ENCODE measurements at places on chromosomes 16 and 17.
A peak's percentile ranks its signal among the peaks of the same experiment; 100 is the strongest.

- no peaks in the 10 kb centered on the region for H3K36me3 ChIP-seq
- no peaks in the 10 kb centered on the region for H3K27me3 ChIP-seq
- DNase-seq, result no peak
- H3K4me1 ChIP-seq, result peaks cover 2% of the 10 kb centered on the region
These were observed 144.5 kb downstream of the CLEC16A start for GRCh38 chr16:11088831-11089230.

DNA sequence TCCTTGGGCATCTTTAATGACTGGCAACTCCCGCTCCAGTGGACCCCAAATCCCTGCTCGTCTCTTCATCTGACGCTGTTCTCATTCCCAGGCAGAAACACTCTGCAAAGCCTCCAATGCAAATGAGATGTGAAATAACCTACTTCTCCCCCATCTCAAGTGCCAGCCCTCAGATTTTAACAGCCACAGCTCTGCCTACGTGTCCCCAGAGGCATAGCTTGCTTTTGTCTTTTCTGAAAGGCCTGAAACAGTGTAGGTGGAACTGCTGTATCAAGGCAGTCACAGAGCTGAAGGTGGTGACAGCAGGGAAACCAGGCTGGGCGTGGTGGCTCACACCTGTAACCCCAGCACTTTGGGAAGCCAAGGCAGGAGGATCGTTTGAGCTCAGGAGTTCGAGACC, 14.7 kb downstream of the RPH3AL start:
- no peak overlapping the region for H3K27ac ChIP-seq
- H3K27me3 ChIP-seq, result no peaks in the 10 kb centered on the region
- no peaks in the 10 kb centered on the region for H3K36me3 ChIP-seq
- DNase-seq, result no peak

DNA sequence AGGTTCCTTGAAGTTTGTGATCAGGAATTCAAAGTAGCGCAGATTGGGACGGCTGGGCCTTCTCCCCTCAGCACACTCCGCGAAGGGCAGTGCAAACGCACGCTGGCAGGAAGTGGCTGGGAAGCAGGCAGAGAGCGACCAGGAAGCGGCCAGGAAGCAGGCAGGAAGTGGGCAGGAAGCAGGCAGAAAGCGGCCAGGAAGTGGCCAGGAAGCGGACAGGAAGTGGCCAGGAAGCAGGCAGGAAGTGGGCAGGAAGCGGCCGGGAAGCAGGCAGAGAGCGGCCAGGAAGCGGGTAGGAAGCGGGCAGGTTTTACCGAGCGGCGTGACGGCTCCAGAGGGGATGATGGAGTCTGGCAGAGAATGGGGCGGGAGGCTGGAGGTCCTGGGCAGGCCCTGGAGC, 3.2 kb downstream of the DPEP1 start:
- no peak overlapping the region for H3K4me3 ChIP-seq
- H3K36me3 ChIP-seq, result no peaks in the 10 kb centered on the region
- H3K4me1 ChIP-seq, result peaks cover 3% of the 10 kb centered on the region
- DNase-seq, result no peak

DNA sequence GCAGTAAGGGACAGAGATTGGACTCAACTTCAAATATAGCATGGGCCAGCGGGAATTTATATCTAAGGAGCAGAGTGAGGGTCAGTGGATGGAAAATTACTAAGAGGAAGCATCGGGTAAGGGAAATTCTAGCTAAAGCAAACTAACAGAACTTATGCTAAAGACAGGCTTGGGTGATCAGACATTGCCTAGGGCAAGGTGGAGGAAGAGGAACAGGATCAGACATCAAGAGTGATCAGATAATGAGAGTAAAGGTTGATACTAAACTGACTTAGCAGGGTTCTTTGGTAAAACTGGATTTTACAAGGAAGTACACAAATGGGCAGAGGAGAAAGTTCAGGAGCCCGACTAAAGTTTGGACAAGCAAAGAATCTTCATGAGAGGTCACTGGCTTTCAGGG, 86.3 kb upstream of the TOM1L1 start:
- peaks cover 4% of the 10 kb centered on the region for H3K27me3 ChIP-seq
- H3K27ac ChIP-seq, result no peak overlapping the region
- no peaks in the 10 kb centered on the region for H3K36me3 ChIP-seq
- H3K4me3 ChIP-seq, result no peak overlapping the region

GRCh38 chr17:40347319-40348135, 17.0 kb downstream of the GJD3 start:
- peaks cover 10% of the 10 kb centered on the region for H3K36me3 ChIP-seq
- H3K27ac ChIP-seq, result peak overlapping the region; percentile 88
- no peak for DNase-seq
- peaks cover 82% of the 10 kb centered on the region for H3K4me1 ChIP-seq

DNA sequence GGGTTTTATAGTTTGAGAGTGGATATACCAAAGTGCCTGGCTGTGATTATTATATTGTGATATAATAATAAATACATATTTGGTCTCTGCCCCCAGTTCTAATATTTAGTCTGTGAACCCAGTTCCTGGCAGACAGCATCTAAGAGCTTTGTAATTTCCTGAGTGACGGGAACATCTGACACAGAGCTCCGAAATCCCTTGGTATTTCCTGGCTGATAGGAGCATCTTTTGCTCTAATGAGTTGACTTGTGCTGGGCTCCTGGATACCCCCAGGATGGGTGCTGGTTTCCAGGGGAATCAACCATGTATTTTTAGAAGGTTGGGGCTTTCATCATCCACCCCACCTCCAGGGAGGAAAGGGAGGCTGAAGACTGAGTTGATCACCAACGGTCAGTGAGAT, 187.3 kb downstream of the CDH13 start:
- peaks cover 22% of the 10 kb centered on the region for H3K27me3 ChIP-seq
- no peak overlapping the region for H3K4me3 ChIP-seq
- no peaks in the 10 kb centered on the region for H3K36me3 ChIP-seq

DNA sequence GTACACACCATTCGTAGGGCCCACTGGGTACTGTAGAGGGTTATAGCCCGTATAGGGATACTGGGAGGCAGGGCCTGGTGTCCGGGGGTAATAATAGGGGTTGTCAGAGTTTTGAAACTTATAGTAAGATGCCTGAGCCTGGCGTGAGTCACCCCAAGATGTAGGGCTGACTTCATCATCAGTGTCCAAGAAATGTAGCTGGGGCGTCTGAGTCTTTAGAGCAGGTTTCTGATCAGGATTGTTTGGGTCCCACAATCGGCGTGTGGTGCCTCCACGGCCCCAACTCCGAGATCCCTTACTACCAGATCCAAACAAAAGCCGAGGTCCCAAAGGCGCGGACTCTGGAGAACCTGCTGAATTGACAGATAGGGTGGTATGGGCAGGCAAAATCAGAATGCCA, 4.4 kb downstream of the SMG6 start:
- H3K36me3 ChIP-seq, result peaks cover 31% of the 10 kb centered on the region
- no peak for DNase-seq
- no peak overlapping the region for H3K4me3 ChIP-seq
- H3K27me3 ChIP-seq, result no peaks in the 10 kb centered on the region

GRCh38 chr16:11586378-11586855, 302 bp downstream of the LITAF start:
- H3K27me3 ChIP-seq, result peaks cover 5% of the 10 kb centered on the region
- H3K4me1 ChIP-seq, result peaks cover 33% of the 10 kb centered on the region
- H3K27ac ChIP-seq, result peak overlapping the region; percentile 88
- DNase-seq, result no peak
- peak overlapping the region; percentile 79 for H3K4me3 ChIP-seq

GRCh38 chr17:62652251-62653001, 25.0 kb downstream of the MRC2 start:
- peak overlapping the region; percentile 19 for H3K27ac ChIP-seq
- no peaks in the 10 kb centered on the region for H3K36me3 ChIP-seq
- DNase-seq, result no peak
- peaks cover 13% of the 10 kb centered on the region for H3K4me1 ChIP-seq
- H3K4me3 ChIP-seq, result peak overlapping the region; percentile 74
- H3K27me3 ChIP-seq, result peaks cover 16% of the 10 kb centered on the region

GRCh38 chr17:40095351-40095943, 4.9 kb downstream of the NR1D1 start:
- DNase-seq, result no peak
- H3K27ac ChIP-seq, result peak overlapping the region; percentile 29
- H3K36me3 ChIP-seq, result peaks cover 2% of the 10 kb centered on the region
- peaks cover 13% of the 10 kb centered on the region for H3K4me1 ChIP-seq
- no peak overlapping the region for H3K4me3 ChIP-seq

GRCh38 chr17:48163809-48164208, 56.2 kb downstream of the SNX11 start:
- H3K36me3 ChIP-seq, result no peaks in the 10 kb centered on the region
- peaks cover 67% of the 10 kb centered on the region for H3K4me1 ChIP-seq
- H3K27me3 ChIP-seq, result no peaks in the 10 kb centered on the region
- H3K27ac ChIP-seq, result peak overlapping the region; percentile 70
- no peak overlapping the region for H3K4me3 ChIP-seq

All from progenitor cell of endocrine pancreas (in vitro differentiated cells).